ENCODE measurements at places on chromosomes 16 and 17.
A peak's percentile ranks its signal among the peaks of the same experiment; 100 is the strongest.

DNA sequence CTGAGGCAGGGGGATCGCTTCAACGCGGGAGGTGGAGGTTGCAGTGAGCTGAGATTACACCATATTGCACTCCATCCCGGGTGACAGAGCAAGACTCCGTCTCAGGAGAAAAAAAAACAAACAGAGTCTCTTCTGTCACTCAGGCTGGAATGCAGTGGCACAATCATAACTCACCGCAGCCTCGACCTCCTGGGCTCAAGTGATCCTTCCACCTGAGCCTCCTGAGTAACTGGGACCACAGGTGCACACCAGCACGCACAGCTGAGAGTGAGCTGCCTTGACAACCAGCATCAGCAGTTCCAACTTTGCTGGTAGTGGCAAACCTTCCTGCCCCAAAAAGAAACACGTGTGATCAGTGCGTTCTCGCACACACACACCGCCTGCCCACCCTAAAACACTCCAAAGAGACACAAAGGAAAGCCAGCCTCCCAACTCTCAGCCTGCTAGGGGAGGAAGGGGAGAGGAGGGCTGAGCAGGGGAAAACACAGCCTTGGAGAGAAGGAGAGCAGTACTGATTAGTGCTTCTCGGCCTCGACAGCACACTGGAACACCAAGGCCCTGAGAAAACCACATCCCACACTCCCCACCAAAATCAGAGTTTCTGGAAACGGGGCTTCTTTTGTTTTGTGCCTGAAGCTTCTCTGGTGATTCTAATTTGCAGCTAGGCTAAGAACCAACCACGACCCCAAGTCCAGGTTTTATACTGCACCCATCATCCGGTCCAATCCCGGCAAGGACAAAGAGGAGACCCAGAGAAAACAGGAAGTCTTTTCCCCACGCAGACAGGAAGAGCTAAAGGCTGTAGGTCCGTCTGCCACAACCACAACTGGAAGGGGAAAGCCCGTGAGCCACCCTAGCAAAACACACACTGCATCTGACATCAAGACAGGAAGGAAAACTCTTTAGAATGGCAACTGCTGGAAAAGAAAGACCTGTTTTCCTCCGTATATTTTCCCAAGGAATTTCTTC lies 28.8 kb downstream of the ZCCHC14 start:
- DNase-seq, result no peak

GRCh38 chr16:88527186-88527936 lies 42.8 kb upstream of the ZC3H18 start:
- DNase-seq, result peak; percentile 59

DNA sequence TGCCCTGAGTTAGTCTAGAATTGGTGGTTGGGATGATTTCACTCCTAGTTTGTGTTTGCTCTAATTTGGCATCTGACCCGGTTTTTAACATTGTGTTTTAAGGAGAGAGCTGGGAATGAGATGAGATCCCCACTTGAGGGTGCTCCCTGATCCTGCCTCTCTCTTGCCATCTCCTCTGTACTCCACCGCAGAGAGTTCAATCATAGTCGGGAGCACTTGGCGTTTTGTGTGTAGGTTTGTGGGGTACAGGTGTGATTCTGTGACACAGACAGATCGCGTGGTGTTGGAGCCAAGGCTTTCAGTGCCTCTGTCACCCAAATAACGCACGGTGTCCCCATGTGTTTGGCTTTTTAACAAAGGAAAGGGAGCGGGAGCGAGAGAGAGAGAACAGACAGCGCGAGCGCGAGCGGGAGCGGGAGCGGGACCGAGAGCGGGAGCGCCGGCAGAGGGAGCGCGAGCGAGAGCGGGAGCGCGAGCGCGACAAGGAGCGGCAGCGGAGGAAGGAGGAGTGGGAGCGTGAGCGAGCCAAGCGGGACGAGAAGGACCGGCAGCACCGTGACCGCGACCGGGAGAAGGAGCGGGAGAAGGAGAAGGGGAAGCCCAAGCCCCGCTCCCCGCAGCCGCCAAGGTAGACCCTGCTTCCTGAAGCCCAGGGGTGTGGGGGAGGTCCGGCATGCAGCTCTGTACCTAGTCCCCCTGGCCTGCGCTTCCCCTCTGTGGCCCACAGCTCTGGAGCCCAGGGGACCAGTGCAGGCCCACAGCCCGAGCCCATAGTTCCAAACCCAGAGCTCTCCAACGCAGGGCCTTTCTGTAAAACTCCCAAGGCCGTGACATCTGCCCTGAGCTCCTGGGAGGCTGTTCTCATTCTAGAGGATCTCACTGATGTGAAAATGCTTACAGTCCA lies 27.2 kb upstream of the IL17C start:
- DNase-seq, result no peak

- DNase-seq, result no peak
Observed at GRCh38 chr16:31700200-31700529, 172.5 kb downstream of the AHSP start.

GRCh38 chr16:80702696-80703095 lies 101.7 kb downstream of the CDYL2 start:
- DNase-seq, result no peak

- no peak for DNase-seq
Observed at GRCh38 chr17:39794249-39794970, 56.7 kb downstream of the GRB7 start.

GRCh38 chr16:83715217-83715920 lies 92.4 kb upstream of the HSBP1 start:
- no peak for DNase-seq

- peak; percentile 28 for DNase-seq
Observed at GRCh38 chr16:2816751-2817339, at the start of gene PRSS21. Gene PRSS21, plus strand, starts transcription at chr16:2817237. Its CDS starts 32 bp downstream, at chr16:2817269.

DNA sequence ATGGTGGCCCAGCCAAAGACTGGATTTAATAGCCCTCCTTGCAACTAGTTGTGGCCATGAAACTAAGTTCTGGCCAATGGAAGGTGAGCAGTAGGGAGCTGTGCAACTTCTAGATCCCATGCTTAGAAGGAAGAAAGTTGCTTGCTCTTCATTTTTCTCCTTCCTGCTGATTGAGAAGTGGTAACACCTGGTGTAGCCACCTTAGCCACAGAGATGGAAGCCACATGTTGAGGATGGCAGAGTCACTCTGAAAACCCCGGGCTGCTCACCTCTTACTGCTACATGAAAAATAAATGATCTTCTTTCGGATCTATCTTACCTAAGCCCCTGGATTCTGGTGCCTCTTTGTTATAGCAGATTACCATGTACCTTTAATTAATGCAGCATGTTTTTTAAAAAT lies 10.3 kb upstream of the ATP5MC1 start:
- no peak for DNase-seq

DNA sequence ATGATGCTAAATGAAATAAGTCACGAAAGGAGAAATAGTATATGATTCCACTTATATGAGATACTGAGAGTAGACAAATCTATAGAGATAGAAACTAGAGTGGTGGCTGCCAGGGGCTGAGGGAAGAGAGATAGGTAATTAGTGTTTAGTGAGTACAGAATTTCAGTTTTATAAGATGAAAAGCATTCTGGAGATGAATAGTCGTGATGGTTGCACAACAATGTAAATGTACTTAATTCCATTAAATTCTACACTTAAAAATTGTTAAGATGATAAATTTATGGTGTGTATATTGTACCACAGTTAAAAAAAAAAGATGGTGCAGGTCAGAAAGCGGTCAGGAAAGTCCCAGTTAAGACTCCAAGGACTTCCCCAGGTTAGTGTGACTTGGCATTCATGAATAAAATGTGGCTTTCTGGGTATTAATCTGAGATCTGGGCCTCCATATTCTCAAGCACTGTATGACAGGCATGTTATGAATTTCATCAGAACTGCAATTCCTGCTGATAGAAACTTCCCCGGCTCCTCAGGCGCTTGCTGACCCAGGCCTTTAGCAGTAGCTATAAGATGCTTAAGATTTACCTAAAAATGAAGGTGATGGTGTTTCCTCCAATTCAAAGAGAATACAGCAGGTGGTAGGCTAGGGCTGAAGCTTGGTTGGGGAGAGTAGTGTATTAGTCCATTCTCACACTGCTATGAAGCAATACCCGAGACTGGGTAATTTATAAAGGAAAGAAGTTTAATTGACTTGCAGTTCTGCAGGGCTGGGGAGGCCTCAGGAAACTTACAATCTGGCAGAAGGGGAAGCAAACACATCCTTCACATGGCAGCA lies 115.3 kb upstream of the SOX9 start:
- DNase-seq, result no peak

DNA sequence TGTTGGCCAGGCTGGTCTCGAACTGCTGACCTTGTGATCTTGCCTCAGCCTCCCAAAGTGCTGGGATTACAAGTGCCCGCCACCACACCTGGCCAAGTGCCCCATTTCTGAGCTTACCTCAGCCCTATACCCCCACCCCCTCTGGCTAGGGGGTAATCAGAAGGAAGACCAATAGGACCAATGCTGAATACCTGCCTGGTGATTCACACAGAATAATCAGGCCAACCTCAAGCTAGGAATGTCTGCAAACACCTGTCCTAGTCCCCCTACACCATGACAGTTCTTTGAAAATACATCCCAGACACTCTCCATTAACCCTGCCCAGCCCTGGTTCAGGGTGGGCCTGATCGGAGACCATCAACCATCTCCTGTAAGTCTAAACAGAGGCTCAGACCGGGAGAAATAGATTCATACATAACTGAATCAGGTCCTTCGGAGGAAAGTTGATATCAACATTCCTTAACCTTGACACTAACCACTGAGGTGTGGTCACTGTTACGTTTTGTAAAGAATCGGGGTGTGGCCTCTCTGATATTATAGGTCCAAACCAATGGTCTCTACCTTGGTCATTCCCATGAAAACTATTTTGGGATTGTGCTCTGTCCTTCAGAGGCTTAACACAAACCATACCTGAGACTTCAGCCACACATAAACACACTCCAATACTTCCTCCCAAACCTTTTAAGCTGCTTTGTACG lies 130.8 kb downstream of the GAS7 start:
- DNase-seq, result no peak

DNA sequence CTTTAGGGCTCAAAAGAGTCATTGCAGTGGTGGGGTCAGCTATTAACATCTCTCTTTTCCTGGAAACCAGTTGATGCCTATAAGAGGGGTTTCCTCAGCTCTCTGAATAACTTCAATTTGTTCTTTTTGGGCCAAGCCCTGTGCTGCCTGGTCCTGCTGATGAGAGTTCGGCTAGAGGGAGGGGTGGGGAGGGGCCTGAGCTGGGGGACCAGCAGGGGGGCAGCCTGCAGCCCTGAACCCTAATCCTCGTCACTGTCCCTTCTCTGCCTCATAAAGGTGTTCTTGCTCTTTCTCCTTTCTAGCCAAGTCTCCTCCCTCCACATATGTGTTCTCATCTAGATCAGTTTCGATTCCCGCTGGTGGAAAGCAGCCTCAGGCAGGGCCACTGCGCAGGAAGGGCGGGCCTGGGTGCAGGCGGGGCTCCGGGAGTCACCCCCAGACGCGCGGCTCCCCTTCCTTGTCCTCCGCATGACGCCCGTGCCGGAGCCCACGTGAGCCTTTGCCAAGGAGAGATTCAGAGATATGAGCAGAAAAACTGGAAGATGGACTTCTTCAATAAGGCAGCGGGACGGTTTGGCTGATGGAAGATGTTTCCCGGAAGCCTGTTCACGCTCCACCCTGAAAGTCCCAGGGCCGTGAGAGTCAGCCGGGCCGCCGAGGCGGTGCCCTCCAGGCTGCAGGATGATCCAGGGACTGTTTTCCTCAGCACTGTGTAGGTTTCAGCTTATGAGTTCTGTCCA lies 15.0 kb upstream of the RHOT1 start:
- DNase-seq, result peak; percentile 58

GRCh38 chr17:2854143-2855055 lies 58.2 kb downstream of the RAP1GAP2 start:
- DNase-seq, result peak; percentile 4

- no peak for DNase-seq
Observed at GRCh38 chr17:69461951-69462369, 47.5 kb downstream of the MAP2K6 start.

DNA sequence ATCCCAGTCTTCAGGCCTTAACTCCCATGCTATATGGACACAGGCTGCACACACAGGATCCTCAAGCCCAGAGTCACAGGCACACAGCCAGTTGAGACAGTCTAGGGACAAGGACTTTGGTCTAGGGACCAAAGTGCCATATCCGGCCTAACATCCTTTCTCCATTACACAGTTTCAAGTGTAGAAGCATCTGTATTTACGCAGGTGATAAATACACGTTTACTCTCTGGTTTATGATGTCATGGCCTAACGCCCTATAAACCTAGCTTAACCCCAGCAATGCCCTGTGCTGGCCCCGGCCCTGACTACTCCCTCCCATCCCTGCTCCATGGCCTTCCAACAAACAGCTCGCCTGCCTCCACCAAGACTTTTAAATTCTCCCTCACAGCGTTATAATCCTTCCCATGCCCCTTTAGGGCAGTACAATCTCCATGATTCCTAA lies 17.1 kb downstream of the CUEDC1 start:
- no peak for DNase-seq

DNA sequence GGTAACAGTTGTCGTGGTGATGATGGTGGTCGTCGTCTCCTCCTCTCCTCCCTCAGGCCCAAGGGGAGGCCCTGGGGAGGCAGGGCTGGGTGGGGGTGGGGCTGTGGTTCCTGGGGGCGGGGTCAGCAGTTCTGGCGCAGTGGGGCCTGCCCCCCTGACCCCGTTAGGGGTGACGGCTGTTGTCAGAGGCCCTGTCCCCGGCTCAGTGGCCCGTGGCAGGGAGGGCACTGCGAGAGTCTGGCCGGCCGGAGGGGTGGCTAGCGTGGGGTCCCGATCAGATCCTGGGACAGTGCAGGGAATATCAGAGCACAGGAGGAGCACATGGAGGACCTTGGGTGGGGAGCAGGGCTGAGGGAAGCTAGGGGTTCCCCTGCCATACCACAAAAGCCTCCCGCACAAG lies 2.5 kb downstream of the SEZ6L2 start:
- DNase-seq, result no peak

GRCh38 chr17:30379303-30379902 lies 676 bp downstream of the CPD start:
- DNase-seq, result peak; percentile 10

DNA sequence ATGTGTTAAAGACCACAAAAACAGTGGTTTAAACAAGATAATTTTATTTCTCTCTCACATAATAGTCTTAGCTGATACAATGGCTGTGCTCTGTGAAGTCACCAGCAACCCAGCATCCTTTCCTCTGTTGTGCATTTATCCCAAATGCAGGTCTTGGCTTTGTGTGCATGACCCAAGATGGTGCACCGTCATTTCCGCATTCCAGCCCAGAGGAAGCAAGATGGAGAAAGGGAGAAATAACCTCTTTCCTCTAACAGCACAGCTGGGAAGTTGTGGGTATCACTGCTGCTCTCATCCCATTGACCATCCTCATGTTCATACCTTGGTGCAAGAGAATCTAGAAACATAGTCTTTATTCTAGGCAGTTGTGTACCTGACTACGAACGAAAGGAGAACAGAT lies 21.8 kb downstream of the TMC5 start:
- DNase-seq, result no peak
